Tibial nerve (tissue), 4 donors: ENCODE measurements at places on chromosomes 12 and 14.

GRCh38 chr14:55336162-55336561, 64.9 kb downstream of the FBXO34 start:
- no peak for DNase-seq
- peaks cover 3% of the 10 kb centered on the region for H3K4me1 ChIP-seq
- H3K27me3 ChIP-seq, result no peaks in the 10 kb centered on the region
- no peak overlapping the region for H3K27ac ChIP-seq
- no peak overlapping the region for H3K4me3 ChIP-seq

DNA sequence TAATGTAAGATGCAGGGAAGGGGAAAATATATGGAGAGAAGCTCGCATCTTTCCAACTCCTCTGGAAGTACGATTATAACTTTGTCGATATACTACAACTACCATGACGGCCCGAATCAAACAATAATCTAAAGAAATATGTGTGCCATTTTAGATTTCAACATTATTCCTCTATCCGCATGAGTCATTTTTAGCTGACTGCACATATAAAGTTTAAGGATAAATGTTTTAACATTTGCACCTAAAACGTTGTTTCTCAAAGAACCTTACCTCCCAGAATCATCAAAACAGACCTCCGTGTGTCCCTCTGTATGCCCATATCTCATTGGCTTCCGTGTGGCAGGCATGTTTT, 482 bp downstream of the WDHD1 start:
- H3K27me3 ChIP-seq, result no peaks in the 10 kb centered on the region
- H3K27ac ChIP-seq, result peak overlapping the region; percentile 93
- H3K4me3 ChIP-seq, result peak overlapping the region; percentile 83
- DNase-seq, result no peak
- no peaks in the 10 kb centered on the region for H3K36me3 ChIP-seq
- H3K4me1 ChIP-seq, result peaks cover 23% of the 10 kb centered on the region

DNA sequence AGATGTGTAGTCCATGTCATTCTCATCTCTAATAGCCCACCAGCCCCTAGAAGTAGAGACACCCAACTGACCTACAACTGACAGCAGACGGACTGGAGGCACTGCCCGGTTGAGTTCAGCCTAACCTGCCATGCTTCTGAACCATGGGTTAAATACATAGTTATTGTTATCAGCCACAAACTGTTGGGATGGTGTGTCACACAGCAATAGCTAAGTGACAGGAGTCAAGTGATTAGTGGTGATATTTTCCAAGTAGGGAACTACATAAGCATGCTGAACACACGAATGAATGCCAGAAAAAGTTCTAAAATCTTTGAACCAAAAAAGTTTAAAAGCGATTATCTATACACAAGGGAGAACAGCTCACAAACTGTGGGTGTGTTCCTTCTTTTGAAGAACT, 80.1 kb downstream of the SYNE3 start:
- H3K4me3 ChIP-seq, result no peak overlapping the region
- no peaks in the 10 kb centered on the region for H3K4me1 ChIP-seq
- H3K27ac ChIP-seq, result no peak overlapping the region
- no peak for DNase-seq

GRCh38 chr14:72350215-72350614, 418.0 kb downstream of the RGS6 start:
- no peaks in the 10 kb centered on the region for H3K36me3 ChIP-seq
- no peak for DNase-seq
- no peaks in the 10 kb centered on the region for H3K27me3 ChIP-seq
- H3K4me3 ChIP-seq, result no peak overlapping the region
- H3K4me1 ChIP-seq, result no peaks in the 10 kb centered on the region
- H3K27ac ChIP-seq, result no peak overlapping the region

DNA sequence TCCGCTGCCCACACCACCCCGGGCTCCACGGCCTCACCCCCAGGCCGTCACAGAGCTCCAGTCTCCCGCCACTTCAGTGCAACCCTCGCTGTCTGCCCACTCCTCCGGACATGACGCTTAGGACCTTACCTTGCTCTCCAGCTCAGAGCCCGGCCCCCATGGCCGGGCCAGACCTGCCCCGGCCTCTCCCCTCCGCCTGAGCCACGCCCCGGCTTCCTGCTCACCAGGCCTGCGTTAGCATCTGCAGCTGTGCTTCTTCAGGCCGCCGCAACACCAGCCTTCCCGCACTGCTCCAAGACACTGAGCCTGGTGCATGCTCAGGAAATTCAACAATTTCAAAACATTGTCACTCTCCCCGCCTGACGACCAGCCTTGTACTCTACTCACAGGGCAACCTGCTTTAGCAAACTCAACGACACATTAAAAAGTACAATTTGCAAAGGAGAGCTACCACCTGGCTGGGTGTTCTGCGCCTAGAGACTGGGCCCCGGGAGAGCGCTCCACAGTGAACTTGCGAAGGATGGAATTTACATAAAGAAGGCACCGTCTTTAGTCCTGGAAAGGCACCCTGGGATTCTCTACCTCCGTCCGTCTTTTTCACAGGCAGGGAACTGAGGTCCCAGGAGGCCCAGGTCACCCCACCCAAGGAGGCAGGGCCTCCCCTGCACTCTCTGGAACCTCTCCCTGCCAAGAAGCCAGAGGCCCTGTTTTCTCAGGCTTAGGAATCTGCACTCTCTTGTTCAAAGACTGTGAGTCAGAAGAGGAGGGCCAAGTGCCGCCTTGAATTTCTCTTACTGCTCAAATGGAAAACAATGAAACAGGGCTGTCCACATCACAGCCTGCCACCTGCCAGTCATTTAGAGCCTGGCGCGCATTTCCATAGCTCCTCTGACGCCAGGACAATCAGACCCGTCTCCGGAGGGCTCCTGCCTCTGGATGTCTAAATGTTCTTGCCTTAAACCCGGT, 51.3 kb downstream of the STX2 start:
- H3K36me3 ChIP-seq, result no peaks in the 10 kb centered on the region
- DNase-seq, result no peak
- no peaks in the 10 kb centered on the region for H3K27me3 ChIP-seq
- no peaks in the 10 kb centered on the region for H3K4me1 ChIP-seq
- no peak overlapping the region for H3K27ac ChIP-seq

DNA sequence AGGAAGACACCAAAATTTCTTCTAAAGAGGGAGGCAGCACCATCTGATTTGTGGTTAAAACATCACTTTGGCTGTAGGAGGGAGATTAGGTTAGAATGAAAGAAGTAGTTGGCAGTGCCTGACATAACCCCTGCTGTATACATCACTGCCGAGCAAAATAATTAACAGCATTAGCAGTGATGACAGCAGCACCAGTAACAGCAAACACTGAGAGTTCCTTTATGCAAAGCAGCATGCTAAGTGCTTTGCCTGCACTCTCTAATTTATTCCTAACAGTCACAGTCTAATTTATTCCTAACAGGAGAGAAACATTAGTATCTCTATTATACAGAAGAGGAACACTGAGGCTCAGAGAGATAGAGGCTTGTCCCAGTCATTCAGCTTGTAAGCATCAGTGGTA, 1469.7 kb downstream of the AACS start:
- H3K4me1 ChIP-seq, result no peaks in the 10 kb centered on the region
- DNase-seq, result no peak
- H3K36me3 ChIP-seq, result no peaks in the 10 kb centered on the region
- no peaks in the 10 kb centered on the region for H3K27me3 ChIP-seq

GRCh38 chr12:130948136-130948535, 5.6 kb upstream of the ADGRD1 start:
- peaks cover 7% of the 10 kb centered on the region for H3K27me3 ChIP-seq
- H3K4me3 ChIP-seq, result no peak overlapping the region
- H3K4me1 ChIP-seq, result peaks cover 30% of the 10 kb centered on the region
- no peak overlapping the region for H3K27ac ChIP-seq

GRCh38 chr12:69880571-69880970, 55.5 kb downstream of the MYRFL start:
- H3K4me1 ChIP-seq, result peaks cover 2% of the 10 kb centered on the region
- DNase-seq, result no peak
- no peak overlapping the region for H3K27ac ChIP-seq
- H3K36me3 ChIP-seq, result no peaks in the 10 kb centered on the region
- H3K4me3 ChIP-seq, result no peak overlapping the region

DNA sequence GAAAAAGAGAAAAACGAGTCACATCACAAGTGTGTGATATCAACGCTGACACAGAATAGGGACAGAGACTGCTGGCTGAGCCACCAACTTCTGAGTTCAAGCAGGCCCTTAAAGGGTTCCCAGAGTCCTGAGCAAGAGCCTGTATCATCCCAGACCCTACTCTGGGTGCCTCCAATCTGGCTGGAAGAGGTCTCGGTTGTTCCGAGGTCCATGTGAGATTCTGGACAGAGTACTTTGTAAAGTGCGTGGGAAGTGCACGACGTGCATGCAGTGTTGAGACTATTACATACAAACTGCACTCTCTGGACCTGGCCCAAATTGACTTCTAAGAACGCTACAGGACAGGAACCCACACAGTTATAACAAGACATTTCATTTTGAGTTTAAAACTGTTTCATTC, 40.6 kb downstream of the MOK start:
- H3K36me3 ChIP-seq, result no peaks in the 10 kb centered on the region
- no peak for DNase-seq
- H3K4me1 ChIP-seq, result no peaks in the 10 kb centered on the region
- H3K27ac ChIP-seq, result peak overlapping the region; percentile 55
- H3K4me3 ChIP-seq, result no peak overlapping the region

GRCh38 chr12:26198742-26199141, 3.4 kb downstream of the SSPN start:
- H3K27ac ChIP-seq, result no peak overlapping the region
- H3K4me3 ChIP-seq, result no peak overlapping the region
- H3K27me3 ChIP-seq, result no peaks in the 10 kb centered on the region

DNA sequence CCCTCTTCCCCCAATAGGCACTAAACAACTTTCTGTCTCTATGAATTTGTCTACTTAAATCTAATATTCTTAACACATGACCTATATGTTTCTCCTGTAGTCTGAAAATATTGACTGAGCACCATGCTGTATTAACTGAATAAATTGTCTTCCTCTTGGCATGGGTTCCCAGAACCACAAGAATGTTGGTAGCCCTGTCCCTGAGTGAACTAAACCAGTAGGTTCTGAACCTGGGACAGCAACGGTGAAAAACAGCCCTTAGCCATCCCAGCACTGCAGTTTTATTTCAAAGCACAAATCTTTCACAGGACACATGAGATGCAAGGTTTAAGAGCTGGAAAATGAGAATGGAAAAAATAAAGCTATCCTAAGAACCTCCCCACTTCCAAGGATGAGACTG, 20.4 kb upstream of the HSP90B1 start:
- no peaks in the 10 kb centered on the region for H3K36me3 ChIP-seq
- H3K4me1 ChIP-seq, result no peaks in the 10 kb centered on the region
- no peak for DNase-seq
- H3K4me3 ChIP-seq, result no peak overlapping the region
- no peaks in the 10 kb centered on the region for H3K27me3 ChIP-seq

DNA sequence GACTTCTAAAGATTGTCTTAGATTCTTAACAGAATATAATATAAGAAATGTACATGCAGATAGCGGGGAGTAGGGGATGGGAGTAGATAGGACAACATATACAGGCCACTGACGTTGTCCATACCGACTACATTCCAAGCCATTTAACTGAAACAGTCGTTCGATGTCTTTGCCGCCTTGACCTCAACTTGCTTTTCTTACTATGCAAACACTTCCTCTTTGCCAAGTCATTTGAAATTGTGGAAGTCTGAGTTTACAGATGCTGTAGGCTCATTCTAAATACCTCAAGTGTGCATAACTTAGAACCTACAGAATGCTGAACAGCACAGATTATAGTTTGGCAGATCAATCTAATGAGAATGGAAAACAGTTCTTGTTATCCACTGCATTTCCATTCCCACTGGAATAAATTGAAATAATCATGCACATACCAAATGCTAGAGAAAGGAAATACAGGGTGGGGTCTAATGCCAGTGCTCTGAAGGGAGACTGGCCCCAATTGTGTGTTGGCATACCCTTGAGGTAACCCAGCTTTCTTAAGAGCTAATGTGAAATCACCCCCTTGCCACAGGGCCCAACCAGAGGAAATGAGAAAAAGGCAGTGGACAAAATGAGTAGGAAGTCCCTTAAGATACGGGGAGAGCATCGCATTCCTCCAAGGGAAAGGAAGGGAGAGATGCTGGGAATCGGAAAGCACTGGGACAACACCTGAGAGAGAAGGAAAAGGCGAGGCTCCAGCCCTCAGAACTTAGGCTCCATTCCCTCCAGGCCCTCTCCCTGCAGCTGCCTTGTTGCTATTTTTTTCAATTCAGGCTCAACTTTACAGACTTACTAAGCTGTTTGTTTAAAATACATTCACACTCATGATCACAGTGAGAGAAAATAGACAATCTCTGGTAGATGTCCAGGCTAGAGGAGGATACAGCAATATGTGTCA, 380.9 kb upstream of the TMTC1 start:
- no peaks in the 10 kb centered on the region for H3K36me3 ChIP-seq
- no peak overlapping the region for H3K4me3 ChIP-seq
- DNase-seq, result no peak

DNA sequence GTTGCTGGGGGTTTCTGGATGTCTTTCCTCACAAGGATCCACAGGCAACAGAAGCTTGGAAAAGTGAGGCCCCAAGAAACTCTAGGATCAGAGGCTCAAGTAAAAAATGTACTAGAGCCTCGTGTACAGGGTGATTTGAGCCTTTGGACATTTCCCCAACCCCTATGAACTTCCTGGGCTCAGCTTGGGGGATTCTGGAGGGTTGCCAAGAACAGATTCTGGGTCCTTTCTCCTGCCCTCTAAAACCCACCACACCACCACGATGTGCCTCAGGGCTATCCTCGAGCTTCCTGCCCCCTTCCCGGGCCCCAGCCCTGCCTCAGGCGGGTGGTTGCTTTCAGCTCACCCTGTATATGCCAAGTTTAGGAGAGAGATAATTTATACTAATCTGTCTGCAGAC, 583 bp downstream of the FAM186B start:
- H3K4me1 ChIP-seq, result no peaks in the 10 kb centered on the region
- no peaks in the 10 kb centered on the region for H3K27me3 ChIP-seq
- peaks cover 12% of the 10 kb centered on the region for H3K36me3 ChIP-seq
- no peak overlapping the region for H3K4me3 ChIP-seq

- no peaks in the 10 kb centered on the region for H3K36me3 ChIP-seq
- H3K4me3 ChIP-seq, result no peak overlapping the region
- H3K4me1 ChIP-seq, result no peaks in the 10 kb centered on the region
- DNase-seq, result no peak
- no peak overlapping the region for H3K27ac ChIP-seq
- H3K27me3 ChIP-seq, result no peaks in the 10 kb centered on the region
Observed at GRCh38 chr12:79294590-79294989, 396.2 kb downstream of the PAWR start.

- H3K36me3 ChIP-seq, result no peaks in the 10 kb centered on the region
- no peak overlapping the region for H3K4me3 ChIP-seq
- H3K27ac ChIP-seq, result no peak overlapping the region
- no peaks in the 10 kb centered on the region for H3K4me1 ChIP-seq
Observed at GRCh38 chr12:116703214-116703795, 34.6 kb downstream of the SPRING1 start.

- H3K4me1 ChIP-seq, result no peaks in the 10 kb centered on the region
- H3K4me3 ChIP-seq, result no peak overlapping the region
- DNase-seq, result no peak
- H3K27ac ChIP-seq, result peak overlapping the region; percentile 3
- no peaks in the 10 kb centered on the region for H3K36me3 ChIP-seq
- no peaks in the 10 kb centered on the region for H3K27me3 ChIP-seq
Observed at GRCh38 chr14:22491683-22492621, 97.1 kb downstream of the DAD1 start.
